ENCODE measurements at places on chromosomes 13 and 19.

DNA sequence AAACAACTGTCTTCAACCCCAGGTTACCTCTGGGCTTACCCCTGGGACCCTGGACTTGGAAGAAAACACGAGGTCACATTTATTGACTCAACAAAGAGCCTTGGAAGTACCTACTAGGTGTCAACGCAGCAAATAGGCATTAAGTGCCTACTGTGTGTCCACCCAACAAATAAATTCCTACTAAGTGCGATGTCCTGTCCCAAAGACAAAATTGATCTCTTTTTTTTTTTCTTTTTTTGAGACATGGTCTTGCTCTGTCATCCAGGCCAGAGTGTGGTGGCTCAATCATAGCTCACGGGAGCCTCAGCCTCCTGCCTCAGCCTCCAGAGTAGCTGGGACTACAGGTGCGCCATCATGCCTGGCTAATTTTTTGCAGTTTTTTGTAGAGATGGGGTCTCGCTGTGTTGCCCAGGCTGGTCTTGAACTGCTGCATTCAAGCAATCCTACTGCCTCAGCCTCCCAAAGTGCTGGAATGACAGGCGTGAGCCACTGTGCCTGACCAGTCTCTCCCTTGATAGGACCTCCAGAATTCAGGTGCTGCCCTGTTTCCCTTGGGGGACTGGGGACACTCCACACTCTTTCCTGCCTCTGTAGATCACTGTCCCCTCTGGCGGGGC, 589 bp upstream of the S1PR2 start:
- no peak for DNase-seq

- no peak for DNase-seq
These were observed 7.0 kb upstream of the SLC25A42 start for GRCh38 chr19:19056636-19057275.

- no peak for DNase-seq
These were observed 53.9 kb downstream of the SMIM24 start for GRCh38 chr19:3426433-3426832.

GRCh38 chr13:38564256-38565150, 122.4 kb upstream of the FREM2 start:
- no peak for DNase-seq

DNA sequence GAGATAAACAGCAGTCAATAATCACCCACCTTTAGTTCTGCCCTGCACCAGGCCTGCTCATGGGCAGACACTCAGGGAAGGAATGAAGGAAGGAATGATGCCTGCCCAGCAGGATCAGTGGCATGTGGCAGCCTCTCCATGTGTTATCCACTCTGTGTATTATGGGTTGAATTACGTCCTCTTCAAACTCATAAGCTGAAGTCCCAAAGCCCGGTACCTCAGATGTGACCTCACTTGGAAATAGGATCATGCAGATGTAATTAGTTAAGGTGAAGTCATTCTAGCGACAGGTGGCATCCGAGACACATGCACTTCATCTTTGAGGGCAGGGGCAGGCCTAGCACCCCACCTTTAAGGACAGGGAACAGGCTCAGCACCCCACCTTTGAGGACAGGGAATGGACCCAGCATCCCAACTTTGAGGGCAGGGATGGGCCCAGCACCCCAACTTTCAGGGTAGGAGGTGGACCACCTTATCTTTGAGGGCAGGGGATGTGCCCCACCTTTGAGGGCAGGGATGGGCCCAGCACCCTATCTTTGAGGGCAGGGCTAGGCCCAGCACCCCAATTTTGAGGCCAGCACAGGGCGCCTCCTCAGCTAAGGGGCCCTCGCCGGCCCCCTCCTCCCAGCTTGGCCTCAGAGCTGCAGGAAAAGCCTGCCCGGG, 127.6 kb downstream of the URI1 start:
- no peak for DNase-seq

GRCh38 chr19:6528544-6529121, 2.2 kb upstream of the TNFSF9 start:
- no peak for DNase-seq

DNA sequence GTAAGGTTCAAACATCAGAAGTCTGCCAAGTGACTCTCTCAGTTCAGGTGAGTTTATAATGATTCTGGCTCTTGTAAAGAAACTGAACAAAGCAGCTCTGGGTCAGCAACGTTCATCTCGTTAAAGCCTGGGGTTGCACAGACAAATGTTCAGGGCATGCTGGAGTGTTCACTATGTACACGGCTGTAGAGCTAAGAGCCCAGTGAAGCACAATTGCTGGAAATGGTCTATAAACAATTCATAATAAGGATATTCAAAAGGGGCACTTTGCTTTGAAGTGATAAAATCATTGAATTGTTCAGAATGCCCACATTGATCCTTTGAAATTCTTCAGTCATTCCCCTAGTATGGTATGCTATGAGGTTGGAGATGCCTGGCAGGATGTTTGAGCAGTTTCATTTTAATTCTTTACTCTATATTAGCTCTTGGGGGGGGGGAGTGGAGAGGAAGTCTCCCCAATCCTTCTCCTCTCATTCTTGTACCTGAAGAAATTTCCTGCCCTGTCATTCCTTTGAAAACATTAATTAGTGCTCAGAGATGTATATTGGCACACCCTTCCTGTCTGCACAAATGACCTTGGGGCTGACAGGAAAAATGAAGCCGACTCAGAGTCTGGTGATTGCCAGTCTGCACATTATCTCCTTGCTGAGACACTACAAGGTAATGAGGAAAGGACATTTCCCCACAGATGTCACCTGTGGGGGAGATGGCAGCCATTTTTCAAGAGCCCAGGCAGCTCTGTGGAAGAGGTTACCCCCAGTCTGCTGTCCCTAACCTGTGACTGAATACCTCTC, 145.5 kb downstream of the DLEU7 start:
- no peak for DNase-seq

GRCh38 chr13:36030670-36031331, 100.4 kb downstream of the DCLK1 start:
- DNase-seq: peak; percentile 97

DNA sequence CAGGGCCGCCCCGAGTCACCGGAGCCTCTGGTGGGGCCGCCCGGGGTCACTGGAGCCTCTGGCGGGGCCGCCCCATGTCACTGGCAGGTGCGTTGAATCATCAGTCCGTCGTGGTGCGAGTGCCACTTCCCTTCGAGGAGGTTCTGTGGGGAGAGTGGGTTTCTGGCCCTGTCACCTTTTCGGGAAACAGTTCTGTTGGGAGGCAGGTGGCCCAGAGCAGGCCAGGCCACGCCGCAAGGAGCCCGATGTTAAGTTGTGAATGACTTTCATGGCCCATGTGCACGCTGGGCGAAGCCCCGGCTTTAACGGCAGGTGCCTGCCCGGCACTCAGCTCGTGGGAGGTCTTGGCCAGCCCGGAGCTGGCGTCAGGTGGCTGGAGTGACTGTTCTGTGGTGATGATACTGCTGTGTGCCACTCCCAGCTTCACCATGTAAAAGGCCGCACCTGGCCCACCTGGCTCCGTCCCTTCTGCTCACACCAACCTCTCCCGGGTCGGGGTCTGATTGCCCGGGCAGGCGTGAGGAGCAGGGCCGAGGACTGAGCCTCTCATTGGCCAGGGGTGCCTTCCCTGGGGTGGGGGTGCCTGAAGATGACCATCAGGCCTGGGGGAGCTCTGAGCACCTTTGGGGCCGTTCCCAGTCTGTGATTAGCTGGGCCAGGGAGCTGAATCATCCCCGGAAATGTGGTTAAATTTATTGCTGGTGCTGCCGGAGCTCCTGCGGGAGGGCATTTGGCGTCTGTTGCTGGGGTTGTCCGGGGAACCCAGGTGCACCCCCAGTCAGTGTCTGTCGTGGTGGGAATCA, 29.2 kb downstream of the CSNK1G2 start:
- no peak for DNase-seq

- DNase-seq: peak; percentile 57
These were observed 122.1 kb upstream of the SPATA13 start for GRCh38 chr13:24038405-24038804.

- no peak for DNase-seq
These were observed 958 bp upstream of the OBI1 start for GRCh38 chr13:78659732-78660494.

GRCh38 chr19:52638601-52639000, 446 bp upstream of the ZNF83 start:
- DNase-seq: no peak

DNA sequence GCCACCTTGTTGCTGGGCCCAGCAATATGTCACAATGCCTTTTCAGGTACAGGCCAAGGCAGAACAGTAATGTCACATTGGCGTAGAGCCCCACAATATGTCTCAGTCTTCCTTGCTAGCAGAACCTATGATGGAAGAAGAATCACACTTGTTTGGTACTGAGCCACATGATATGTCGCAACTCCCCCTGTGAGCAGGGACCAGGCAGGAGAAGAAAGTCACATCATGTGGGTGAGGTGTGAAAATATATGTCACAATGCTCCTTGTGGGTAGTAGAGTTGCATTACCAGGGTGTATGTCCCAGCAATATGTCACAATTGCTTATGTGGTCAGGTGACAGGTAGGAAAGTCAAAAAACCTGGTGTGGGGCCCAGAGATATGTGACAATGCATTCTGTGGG, 7.1 kb upstream of the ZNF91 start:
- no peak for DNase-seq

DNA sequence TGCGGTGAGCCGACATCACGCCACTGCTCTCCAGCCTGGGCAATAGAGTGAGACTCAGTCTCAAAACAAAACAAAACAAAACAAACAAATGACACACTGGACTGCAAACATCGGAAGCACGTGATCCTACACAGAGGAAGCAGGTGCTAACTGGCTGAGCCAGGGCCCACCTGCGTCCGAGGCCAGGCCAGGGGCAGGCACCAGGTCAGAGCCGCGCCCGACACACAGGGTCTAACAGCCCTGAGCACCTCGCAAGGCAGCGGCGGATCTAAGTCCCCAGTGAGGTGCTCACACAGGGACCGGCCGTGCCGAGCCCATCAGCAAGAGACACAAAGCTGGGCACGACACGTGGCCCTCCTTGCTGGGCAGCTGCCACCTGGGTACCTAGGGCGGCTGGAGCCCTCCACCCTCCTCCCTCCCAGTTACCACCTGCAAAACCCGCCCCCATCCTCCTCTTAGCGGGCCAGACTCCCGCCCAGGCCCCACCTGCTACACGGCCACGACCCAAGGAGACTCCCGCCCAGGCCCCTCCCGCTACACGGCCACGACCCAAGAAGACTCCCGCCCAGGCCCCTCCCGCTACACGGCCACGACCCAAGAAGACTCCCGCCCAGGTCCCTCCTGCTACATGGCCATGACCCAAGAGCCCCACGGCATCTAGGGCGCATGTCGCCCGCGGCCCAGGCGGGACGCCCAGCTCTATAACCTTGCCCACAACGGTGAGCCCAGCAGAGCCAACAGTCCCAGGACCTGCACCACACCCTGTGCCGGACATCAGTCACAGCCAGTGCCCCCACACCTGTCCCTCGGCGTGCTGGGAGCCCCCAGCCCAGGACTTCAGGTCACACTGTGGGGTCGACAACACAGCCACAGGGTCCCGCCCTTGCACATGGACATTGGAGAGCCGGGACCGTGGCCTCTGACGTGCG, 15.6 kb downstream of the AP3D1 start:
- DNase-seq: no peak

GRCh38 chr13:99123101-99124045, 77.3 kb upstream of the UBAC2 start:
- peak; percentile 15 for DNase-seq

DNA sequence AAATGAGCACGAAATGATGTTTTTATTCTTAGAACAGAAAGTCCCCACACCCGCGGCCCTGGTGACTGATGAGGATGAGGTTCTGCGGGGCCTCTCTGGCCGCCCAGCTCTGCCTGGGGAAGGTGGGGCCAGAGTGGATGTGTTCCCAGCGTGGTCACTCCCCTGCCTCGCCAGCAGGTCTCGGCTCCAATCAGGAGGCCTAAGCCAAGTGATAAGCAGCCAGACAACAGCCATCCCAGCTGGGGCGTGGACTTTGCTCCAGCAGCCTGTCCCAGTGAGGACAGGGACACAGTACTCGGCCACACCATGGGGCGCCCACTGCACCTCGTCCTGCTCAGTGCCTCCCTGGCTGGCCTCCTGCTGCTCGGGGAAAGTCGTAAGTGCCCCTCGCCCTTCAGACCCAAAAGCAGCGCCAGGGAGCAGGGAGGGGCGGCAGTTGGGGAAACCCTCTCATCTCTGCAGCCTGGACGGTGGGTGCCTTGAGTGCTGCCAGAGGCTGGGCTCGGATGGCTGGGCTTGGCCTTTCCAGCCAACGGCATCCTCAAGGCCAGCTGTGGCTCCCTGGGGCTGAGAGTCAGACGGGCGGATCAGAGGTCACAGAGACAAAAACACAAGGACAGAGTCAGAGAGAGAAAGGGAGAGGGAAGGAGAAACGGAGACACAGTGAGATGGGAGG, at the start of gene F10:
Gene F10 (plus strand): TSS at position 250 of the 676 bp plus-strand sequence. CDS start 57 bp downstream, at position 307.
- DNase-seq: peak; percentile 67

- DNase-seq: peak; percentile 41
These were observed 419.9 kb upstream of the PRR20A start for GRCh38 chr13:56720841-56721240.

DNA sequence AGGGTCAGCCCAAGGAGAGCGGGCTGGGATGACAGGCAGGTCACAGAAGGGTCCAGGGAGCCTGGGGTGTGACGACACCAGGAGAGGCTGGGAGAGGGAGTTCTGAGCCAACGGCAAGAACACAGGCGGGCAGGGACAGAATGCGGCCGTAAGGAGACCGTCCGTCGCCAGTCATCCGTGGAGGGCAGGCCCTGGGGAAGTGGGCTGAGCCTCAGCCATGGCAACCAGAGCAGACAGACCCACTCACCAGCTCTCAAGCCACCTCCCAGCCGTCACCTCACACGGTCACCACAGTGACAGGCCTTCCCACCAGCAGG, 3.7 kb upstream of the TMEM86B start:
- DNase-seq: no peak

GRCh38 chr13:95660981-95661581, 15.9 kb upstream of the DNAJC3 start:
- peak; percentile 69 for DNase-seq

DNA sequence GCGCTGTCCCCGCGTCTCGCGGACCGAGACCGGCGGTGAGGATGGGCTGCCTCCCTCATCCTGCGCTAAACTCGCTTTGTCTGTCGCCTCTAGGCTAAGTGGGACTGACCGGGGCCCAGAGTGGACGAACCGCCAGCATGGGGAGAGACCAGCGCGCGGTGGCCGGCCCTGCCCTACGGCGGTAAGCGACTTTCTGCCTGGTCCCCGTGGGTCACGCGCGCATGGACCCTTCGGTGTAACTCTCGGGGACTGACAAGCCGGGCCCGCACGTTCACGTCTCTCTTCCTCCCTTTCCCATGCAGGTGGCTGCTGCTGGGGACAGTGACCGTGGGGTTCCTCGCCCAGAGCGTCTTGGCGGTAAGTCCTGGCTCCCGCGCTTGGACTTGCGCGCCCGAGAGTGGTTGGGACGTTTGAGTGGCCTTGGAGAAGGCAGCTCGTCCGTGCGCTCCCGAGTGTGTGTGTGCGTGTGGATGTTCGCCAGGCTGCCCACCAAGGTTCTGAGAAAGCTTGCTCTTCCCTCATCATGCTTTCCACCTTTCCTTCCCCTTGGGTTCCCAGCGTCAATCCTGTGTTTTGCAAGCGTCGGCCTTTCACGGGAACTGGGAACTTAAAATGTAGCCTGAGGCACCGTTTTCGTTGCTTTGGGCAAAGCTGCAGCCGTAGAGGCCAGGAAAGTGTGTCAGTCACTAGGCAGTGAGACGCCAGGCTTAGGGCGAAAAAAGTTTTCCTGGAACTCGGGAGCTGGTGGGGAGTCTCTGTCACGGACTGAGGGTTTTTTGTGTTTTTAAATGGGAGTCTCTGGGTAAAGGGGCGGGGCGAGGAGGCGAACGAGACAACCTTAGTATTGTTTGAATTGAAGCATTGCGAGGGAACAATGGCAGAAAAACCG, 927 bp downstream of the COL4A2 start:
- peak; percentile 83 for DNase-seq

- peak; percentile 43 for DNase-seq
These were observed 2.3 kb downstream of the TULP2 start for GRCh38 chr19:48896191-48896720.
